ENCODE measurements at places on chromosomes 3 and 15.

GRCh38 chr3:132079147-132079546 lies 44.3 kb upstream of the CPNE4 start:
- no peak for DNase-seq

GRCh38 chr15:58494567-58494966 lies 62.8 kb downstream of the LIPC start:
- DNase-seq = no peak

DNA sequence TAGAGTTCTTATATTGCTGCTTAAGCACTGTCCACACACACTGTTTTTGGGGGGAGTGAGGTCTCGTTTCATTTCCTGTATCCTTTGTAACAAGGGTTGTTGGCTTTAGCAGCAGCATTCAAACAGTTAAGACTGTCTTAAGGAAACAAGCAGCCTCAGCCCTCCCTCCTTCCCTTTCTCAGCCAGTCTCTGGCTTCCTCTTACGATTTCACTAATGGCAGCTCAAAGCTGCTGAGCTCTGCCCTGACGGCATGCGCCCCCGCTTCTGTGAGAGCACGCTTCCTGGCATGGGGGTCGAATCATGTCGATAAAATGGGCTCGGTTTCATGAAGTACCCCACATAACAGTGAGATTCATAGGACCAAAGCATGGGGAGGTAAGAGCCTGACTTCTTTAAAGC lies 105.0 kb downstream of the KLHL25 start:
- no peak for DNase-seq

- no peak for DNase-seq
These were observed 88.8 kb upstream of the ARHGEF3 start for GRCh38 chr3:56890448-56891091.

DNA sequence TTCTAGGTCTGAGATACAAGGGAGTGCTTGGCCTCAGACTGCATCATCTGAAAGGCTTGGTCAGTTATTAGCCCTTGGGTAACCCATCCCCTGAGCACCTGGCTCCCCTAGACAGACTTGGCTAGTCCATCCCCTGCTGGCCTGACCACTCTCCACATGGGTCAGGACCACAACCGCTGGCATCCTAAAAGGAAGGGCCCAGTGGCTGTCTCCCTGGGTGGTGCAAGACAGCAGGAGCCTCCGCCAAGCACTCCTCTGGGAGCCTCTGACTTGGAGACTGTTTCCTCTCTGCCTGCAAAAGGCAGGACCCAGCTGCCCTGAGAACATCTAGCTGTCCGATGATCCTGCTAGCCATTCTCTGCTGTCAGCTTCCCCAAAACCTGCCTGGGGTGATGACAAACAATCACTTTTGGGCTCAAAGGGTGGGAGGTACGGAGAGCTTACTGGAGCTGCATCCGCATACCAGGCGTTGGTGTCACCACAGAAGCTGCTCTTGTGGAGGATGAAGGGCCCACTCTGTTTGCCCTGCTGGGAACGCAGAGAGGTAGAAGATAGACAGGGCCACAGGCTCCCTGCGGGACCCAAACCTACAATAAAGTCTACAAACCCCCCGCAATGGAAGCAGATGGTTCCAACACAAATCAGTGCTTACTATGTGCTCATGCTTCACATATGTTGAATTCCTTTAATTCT lies 108.0 kb upstream of the PRR20G start:
- DNase-seq = no peak

DNA sequence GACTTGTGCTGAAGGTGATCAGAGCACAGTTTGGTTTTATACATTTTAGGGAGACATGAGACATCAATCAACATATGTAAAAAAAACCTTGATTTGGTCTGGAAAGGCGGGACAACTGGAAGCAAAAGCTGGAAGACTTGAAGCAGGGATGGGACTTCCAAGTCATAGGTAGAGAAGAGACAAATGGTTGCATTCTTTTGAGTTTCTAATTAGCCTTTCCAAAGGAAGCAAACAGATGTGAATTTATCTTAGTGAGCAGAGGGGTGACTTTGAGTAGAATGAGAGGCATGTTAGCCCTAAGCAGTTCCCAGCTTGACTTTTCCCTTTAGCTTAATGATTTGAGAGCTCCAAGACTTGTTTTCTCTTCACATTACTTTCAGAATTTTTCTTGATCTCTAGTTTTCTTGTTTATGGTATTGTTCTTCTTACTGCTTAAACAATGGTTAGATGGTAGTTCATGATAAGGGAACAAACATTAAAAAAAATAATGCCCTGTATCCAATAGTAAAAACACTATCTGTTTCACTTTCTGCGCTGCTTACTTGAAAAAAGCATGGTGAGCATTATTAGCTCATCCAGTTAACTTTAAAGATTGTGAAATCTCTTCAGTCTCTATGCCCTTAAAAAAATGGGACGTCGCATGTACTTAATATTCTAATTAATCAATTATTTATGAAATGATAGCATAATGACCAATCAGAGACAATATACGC lies 48.5 kb upstream of the BCHE start:
- no peak for DNase-seq

- no peak for DNase-seq
These were observed 5.2 kb downstream of the RCCD1 start for GRCh38 chr15:90959894-90960293.
